Stimulated activated naive CD4-positive, alpha-beta T cell treated with Interleukin-2 at 50 U/mL for 16 hours (primary cell): ENCODE measurements at places on chromosomes 1 and 21.

DNA sequence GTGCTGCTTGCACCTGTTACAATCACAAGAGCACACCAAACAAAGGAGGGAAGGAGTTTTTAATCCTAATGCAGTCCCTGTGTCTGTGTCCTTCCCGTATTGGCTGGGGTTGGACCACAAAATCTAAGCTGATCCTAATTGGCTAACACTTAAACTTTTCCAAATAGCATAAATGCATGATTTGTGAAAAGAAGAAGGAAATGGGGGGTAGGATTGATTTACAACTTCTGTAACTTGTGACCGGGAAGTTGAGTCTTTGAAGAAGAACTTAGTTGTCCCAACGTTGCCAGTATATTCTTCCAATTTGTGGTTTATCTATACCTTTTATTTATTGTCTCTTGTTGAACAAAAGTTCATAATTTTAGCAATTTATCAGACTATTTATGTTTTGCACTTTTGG is 11.8 kb upstream of the IPP start:
- no peak for DNase-seq

DNA sequence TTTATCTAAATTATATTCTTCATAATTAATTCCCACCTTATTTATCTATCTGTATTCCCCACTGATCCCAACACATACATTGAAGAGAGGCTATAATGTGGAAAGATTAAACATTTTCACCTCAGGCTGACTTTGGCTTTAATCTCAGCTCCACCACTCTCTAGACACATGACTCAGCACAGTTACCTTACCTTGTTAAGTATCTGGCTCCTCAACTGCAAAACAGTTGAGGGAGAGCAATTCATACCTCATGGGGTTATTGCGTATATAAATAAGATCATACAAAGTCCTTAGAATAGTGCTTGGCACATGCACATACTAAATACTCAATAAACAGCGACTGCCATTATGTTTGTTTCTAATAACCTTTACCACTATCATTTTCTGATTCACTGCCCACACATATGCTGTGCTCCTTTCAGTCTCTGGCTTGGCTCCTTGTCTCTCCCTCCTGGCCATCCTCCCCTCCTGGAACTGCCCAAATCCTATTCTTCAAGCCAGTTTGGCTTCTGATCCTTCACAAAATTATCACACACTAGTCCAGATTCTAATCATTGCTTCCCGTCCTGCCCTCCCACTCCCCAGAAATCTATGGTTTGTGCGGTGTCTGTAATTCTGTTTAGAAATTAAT is 50.1 kb downstream of the BCL9 start:
- DNase-seq = no peak

DNA sequence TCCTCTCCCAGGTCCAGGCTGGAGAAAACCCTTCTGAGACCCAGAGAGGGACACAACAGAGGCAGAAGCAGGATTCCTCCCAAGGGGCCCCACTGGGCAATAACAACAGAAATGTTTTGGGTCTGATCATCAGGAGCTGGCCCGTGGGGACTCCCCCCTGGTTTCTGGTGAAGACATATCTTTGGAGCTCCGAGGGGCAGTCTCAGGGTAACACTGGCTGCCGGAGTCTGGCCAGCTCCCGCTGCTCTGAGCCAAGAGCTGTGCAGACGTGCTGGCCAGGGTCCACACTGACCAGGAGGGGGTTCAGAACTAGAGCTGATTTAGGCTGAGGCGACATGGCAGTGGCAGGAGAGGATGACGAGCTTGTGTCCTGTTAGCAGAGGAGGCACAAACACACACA is 13.1 kb downstream of the ECE1 start:
- DNase-seq = no peak

- no peak for DNase-seq
Observed at GRCh38 chr1:121413821-121414220, 229.0 kb downstream of the SRGAP2C start.

- no peak for DNase-seq
Observed at GRCh38 chr1:30054126-30054525, 669.3 kb downstream of the MATN1 start.

- DNase-seq = peak; percentile 38
Observed at GRCh38 chr21:42818328-42818749, 61.0 kb downstream of the WDR4 start.

DNA sequence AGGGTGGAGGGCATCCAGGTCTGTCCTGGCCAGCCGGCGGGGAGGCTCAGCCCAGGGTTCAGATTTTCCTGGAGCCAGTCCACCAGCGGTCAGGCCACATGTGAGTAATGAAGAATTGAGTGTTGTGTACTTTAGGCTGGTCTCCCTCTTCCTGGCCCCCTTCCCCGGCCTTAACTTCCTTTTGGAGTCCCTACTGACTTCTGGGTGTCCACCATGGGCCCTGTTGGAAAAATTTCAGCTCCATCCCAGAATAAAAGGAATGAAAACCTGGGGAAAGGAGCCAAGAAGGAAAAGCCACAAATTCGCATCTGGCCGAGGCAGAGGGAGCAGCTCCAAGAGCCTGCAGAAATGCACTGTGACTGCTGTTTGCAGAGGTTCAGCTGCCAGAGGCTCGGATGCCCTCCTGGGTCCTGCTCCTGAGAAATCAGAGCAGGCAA is 35.5 kb upstream of the HHAT start:
- DNase-seq = no peak

GRCh38 chr21:45385549-45386050 is 19.4 kb upstream of the COL18A1 start:
- DNase-seq = no peak

DNA sequence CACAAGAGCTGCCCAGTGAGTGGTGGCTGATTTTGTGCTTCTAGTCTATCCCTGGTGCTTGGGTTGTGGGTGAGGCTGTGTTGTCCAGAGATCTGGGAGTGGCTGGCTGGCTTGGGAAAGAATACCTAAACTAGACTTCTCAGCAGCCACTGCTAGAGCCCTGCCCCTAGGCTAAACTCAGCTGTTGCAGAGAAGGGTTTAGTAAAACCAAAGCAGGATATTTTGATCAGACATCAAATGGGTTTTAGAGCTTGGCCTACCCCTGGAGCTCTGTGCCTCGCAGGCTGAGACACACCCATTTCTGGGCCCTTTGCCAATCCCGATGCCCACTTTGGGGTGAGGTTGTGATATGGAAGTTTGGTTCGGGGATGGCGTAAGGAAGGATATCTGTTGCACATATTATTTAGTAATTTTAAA is 88.5 kb downstream of the UCK2 start:
- DNase-seq = no peak

DNA sequence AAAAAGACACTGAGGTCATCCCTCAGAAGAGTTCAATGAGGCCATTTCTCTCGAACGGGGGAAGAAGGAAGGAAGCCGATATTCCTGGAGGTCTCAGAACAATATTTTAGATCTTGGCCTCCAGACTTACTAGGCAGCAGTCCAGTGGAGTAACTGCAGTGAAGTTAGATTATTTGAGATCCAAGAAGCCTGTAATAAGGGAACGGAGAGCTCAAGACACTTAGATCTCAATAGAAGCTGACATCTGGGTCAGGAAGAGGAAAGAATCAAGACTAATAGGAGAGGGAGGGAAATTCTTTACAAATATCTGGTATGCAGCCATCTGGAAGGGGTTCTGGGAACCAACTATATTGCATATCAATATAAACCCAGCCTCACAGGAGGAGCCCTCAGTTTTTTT is 13.6 kb upstream of the ENAH start:
- no peak for DNase-seq

DNA sequence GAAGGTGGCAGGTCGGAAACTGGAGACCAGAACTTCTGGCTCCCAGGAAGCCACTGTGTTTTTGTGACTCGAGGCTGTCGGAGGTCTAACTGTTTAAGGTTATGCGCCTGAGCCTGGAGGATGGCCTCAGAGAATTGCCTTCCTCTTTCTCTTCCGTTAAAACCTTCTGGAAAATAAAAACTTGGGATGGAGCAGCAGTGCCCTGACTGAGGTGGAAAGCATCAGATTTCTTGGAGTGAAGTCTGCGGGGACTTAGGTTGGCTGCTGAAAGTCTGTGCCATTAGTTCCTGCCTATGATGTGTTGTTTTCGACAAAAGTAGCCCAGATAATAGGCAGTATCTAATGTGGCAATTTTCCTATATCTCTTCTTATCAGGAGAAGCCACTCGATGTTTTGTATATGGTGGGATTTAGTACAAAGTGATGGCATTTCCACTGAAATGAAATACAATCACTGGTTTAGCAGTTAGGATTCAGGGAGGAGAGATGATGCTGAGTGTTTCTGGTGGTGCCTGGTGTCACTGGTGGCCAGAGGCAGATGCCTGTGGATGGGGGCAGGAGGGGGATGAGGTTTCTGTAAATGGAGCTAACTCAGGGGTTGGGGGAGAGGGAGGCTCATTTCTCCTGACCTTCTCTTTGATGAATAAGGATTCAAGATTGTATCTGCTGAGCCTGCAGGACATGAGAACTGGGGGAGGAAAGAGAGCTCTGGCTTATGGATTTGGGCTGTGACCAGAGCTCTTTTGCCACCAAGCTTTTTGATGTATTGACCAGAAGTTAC is 150.8 kb downstream of the CAMTA1 start:
- DNase-seq = no peak

- no peak for DNase-seq
Observed at GRCh38 chr1:40270152-40270834, 12.3 kb downstream of the ZMPSTE24 start.

- DNase-seq = no peak
Observed at GRCh38 chr1:37306461-37306860, 167.9 kb upstream of the ZC3H12A start.

DNA sequence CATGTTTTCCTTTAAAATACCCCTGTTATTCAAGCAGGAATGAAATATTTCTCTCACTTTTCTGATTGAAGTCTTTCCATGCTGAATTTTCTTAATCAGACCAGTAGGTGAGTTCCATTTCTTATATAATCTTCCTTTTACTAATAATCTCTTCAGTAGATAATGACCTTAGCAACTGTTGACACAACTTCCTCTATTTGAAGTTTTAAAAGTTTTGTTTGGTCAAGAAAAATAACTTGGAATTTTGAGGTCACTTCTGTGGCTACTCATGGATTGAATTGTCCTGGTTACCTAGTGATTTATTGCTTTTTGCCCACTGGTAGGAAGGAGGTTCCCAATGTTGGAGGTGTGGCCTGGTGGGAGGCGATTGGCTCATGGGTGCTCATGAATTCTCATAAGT is 70.6 kb upstream of the PAXBP1 start:
- DNase-seq = no peak

- DNase-seq = no peak
Observed at GRCh38 chr1:53087332-53088285, 25.6 kb downstream of the PODN start.

DNA sequence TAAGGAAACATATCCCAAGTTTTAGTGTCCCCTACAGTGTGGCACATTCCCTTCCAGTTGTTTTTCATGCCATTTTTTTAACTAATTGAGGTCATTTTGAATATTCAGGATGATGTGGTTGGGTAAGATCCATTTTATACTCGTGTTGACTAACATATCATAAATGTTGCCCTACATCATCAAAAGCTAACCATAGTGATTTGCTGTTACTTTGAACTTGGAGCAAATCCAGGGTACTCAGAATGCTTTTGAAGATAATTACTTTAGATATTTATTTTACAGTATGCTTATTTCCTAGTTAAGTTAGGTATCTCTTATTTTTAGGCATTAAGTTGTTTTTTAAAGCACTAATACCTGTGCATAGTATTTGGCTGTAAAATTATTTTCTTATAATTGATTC is 57.8 kb downstream of the DYRK1A start:
- no peak for DNase-seq

DNA sequence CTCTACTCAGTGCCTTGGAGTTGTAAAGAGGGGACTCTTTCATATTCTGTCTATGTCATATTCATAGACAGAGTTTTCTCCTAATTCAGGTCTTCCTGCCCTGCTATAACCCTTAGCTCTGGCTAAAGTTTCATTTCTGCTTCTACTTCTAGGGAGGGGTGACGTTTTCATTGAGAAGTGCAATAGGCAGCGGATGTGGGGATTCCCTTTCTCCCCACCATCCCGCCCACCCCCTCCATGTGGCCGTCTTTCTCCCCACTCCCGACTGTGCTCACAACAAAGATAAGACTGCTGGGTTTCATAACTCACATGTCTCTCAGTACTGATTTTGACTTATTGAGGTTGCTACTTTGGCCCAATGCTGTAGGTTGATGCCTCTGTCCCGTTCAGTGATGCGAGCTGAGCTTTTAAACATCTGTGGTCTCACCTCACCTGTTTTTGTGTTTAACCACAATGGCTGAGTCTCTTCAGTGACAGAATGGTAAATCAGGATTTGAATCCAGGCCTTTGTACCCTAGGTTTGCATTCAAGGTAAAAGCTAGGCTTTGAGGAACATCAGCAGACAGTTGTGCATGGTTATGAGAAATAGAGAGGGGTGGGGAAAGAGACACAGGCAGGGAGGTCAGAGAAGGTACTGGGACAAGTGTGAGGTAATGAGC is 7.8 kb upstream of the KIF14 start:
- peak; percentile 69 for DNase-seq

DNA sequence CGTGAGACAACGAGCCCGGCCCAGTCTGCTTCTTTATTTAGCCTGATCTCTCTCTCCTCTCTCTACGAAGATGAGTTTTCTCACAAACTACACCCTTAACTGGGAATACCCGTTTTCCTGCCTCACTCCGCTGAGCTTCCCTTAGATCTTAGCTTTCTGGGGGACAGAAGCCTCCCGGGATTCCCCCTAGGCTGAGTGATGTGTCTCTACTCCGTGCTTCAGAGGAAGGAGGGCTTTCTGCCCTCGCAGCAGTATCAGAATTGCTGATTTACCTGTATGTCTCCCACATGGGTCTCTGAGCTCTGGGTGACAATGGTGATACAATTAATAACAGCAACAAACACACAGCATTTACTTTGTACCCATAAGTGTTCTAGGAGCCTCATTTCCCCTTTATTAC is 1.0 kb downstream of the ZBTB17 start:
- DNase-seq = peak; percentile 25

DNA sequence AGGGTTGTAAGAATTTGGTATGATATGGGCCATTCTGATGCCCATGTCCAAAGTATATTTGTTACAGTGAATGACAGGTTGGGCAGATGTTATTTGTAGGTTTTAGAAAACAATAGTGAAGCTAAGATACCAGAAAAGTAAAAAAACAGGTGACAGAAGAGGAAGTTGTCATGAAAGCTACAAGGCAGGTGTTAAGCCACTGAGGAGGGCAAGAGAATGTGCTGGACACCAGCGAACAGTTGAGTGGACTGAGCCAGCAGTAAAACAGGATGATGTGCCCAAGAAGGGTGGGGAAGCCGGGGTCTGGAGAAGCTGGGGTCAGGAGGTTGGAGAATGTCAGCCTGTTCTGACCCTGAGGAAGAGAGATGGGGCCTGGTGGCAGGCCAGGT is 83.3 kb downstream of the DTL start:
- DNase-seq = no peak

- DNase-seq = no peak
Observed at GRCh38 chr1:41161846-41162245, 80.3 kb downstream of the SCMH1 start.

- no peak for DNase-seq
Observed at GRCh38 chr1:209659909-209660308, 7.7 kb upstream of the LAMB3 start.
